ENCODE measurements at places on chromosomes 1 and 21.

- DNase-seq = no peak
Measured at GRCh38 chr1:109210058-109210457, 3.7 kb upstream of the SARS1 start.

- no peak for DNase-seq
Measured at GRCh38 chr1:159892944-159893343, 7.0 kb downstream of the CFAP45 start.

- DNase-seq = no peak
Measured at GRCh38 chr1:223815865-223816264, 29.9 kb downstream of the TP53BP2 start.

DNA sequence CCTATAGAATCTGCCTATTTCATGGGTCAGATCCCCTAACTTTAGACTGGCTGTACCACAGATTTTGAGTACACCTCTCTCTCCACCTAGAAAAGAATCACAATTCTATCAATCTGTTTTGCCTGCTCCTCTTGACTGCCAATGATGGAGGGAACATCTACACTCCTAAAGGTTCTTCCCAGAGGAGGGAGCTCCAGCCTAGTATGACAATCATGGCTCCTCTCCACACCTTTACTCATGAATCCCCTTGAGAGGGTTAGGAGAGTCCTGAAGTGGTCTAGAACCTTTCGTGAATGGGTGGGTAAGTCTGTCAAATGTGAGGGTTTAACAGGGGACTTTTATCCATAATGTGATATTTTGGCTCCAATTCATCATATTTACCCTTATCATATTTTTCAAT, 48.0 kb downstream of the DNAI4 start:
- DNase-seq = no peak

GRCh38 chr1:189657715-189658114, 819.9 kb downstream of the BRINP3 start:
- no peak for DNase-seq

DNA sequence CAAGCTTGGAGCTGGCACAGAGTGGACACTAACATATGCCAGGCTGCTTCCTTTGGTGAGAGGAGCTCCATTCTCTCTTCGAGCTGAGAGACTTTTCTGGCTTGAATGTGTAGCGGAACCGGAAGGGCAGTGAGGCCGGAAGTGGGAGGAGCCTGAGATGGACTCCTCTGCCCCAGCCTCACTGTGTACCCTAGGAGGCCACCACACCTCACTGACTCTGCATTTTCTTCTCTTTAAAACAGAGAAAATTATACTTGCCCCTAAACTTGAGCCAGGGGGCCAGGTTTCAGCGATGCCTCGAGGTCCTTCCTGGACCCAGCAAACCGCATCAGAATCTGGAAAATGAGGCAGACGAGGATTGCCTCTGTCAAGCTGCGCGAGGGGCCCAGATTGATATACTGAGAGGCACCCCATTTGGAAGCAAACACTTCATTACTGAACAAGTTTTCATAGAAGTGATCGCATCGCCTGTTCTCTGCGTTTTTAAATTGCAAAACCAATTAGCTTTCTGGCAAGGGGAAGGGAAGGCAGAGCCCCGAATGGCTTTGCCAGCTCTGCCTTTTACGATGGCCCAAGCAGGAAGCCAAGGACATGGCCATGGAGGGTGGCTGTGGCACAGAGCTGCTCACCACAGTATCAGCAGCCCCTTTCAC, 708.1 kb downstream of the PTPRU start:
- DNase-seq = no peak

DNA sequence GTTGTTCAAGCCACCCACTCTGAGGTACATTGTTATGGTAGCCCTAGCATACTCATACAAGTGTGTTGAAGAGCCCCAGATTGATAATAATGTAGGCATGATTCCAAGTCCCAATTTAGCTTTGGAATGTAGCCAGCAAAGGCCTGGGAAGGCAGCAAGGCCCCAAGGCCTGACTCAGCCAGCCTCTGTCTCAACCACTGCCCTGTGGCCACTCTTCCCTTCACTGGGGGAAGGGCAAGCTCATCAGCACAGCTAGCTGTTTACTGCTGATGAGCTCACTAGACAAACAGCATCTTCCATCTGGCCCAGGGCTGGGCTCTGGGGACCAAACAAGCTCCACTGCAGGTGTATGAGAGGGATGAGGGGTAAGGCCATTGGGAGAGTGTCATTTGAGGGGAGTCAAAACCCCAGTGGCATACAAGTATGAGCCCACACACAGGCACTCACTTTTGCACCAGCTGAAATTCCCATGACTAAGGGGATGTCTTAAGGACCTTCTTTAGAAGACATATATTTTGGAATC, 2.2 kb upstream of the IRF6 start:
- DNase-seq = no peak

DNA sequence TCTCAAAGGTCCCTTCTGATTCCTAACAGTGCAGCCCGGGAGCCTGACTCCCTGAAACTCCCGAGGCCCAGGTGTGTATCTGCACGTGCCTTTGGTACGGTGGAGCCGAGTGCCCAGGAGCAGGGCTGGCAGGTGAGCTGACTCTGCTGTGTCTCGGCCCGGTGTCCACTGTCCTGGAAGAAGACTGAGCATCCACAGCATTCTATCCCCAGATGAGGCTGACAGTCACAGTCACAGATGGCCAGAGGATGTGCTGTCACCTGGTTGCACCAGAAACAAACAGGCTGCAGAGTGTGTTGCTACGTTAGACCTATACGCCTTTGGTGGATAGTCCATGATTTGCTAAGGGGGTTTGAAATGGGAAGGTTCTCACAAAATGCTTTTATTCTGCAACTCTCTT, 9.8 kb downstream of the ETV3L start:
- DNase-seq = no peak

- DNase-seq = no peak
Measured at GRCh38 chr1:167964646-167965045, 27.8 kb upstream of the MPC2 start.

DNA sequence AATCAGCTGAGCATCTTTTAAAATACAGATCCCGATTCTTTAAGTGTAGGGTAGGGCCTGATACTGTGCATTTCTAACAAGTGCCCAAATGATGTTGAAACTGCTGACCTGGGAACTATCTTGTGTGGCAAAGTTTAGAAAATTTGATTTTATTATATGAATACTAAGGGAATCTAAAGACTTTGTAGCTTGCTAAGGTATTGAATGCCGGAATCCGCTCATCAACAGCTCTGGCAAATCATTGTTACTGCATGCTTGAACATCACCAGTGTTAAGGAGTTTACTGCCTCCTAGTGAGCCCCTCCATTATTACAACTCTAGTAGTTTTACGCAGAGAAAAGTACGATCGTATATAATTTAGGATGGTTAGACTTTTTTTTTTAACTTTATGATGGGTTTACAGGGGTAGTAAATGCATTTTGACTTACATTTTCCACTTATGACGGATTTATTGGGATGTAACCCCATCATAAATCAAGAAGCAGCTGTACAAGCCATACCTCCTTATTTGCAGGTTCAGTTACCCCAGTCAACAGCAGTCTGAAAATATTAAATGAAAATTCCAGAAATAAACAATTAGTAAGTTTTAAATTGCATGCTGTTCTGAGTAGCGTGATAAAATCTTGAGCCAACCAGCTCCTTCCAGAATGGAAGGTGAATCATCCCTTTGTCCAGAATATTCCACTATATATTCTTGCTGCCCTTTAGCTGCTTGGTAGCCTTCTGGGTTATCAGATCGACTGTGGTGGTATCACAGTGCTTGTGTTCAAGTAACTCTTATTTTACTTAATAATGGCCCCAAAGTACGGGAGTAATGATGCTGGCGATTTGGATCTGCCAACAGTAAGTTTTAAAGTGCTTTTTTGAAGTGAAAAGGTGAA, 892 bp downstream of the TYW3 start:
- peak; percentile 73 for DNase-seq

DNA sequence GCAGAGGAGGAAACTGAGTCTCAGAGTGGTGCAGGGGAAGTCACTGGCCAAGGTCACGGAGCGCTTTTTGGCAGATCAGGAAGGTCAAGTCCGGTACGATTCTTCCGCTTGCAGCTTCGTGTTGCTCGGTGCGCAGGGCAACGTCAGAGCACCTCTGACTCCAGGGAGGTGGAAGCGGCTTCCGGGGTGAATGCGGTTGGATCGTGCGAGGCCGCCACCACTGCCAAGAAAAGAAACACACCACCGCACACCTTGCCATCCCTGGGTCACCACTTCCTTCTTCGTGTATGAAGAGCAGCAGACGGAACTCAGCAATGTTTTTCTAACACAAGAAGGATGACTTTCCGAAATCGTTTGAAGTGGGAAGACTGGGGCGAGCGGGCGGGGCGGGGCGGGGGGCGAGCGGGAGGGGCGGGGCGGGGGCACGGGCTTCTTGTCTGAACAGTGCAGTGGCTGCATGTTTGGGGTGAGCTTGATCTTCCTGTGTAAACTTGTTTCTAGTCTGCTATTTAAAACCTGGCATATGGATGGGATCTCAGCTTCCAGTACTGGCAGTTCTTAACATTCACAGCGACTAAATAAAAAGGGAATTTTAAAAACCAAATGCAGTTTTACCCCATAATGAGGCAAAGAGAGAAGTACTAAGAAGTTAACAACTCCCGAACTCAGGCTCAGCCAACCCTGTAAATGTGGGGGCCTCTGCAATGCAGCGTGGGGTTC, 300.0 kb downstream of the RRAGC start:
- no peak for DNase-seq

GRCh38 chr1:160144921-160145320, 6.5 kb upstream of the ATP1A4 start:
- no peak for DNase-seq

GRCh38 chr1:53310847-53311681, 16.8 kb downstream of the LRP8 start:
- no peak for DNase-seq

GRCh38 chr1:206059355-206059915, 6.5 kb downstream of the RHEX start:
- DNase-seq = no peak

GRCh38 chr1:180182643-180183311, 28.1 kb downstream of the QSOX1 start:
- no peak for DNase-seq

Data from right renal cortex interstitium (tissue), 3 donors.